Smooth muscle cell of the pulmonary artery (primary cell): ENCODE measurements at places on chromosomes 3 and 15. TPM values are rescaled to one million over a fixed set of nuclear protein-coding genes. Genes with fewer than 3 reads are reported as not detected.

The MB21D2 gene
- total RNA-seq: 3.7 and 5.1 TPM in 2 replicates

The GOLGA8G gene
- total RNA-seq: not detected in 2 replicates

The TJP1 gene
- 47.8 and 57.5 TPM in 2 replicates for total RNA-seq

The TMCO5A gene
- total RNA-seq: not detected in 2 replicates

The AADACL2 gene
- not detected in 2 replicates for total RNA-seq

The IQCH gene
- total RNA-seq: 4.0 and 5.0 TPM in 2 replicates

The PCSK6 gene
- total RNA-seq: 1.0 and 1.1 TPM in 2 replicates

The ZNF660 gene
- 1.8 and 2.2 TPM in 2 replicates for total RNA-seq

The FRMD5 gene
- 10.0 and 30.2 TPM in 2 replicates for total RNA-seq

The FGF12 gene
- total RNA-seq: 0.03 and 0.07 TPM in 2 replicates

The RTP1 gene
- total RNA-seq: not detected in 2 replicates
